ENCODE measurements at places on chromosomes 2 and 18.
A peak's percentile ranks its signal among the peaks of the same experiment; 100 is the strongest.

- peak; percentile 68 for DNase-seq
Observed at GRCh38 chr2:107091163-107091864, 205.3 kb upstream of the ST6GAL2 start.

DNA sequence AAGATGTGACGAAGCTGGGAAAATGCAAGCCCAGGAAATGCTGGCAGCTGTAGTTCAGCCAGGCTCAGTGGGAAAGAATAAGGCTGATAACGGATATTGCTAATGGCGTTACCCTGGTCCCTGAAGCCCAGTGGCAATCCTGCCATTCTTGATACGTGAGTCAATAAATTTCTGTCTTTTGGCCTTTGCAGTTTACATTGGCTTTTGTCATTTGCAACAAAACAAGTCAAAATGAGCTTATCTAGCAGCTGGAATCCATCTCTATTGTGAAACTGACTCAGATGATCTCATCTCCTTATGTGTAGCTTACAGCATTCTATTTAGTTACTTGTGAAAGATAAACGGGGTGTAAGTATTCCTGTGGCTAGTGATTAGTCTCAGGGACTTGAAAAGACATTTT is 43.8 kb downstream of the ARL6IP6 start:
- DNase-seq = peak; percentile 91

GRCh38 chr2:122481244-122481622 is 725.8 kb downstream of the TSN start:
- DNase-seq = no peak

DNA sequence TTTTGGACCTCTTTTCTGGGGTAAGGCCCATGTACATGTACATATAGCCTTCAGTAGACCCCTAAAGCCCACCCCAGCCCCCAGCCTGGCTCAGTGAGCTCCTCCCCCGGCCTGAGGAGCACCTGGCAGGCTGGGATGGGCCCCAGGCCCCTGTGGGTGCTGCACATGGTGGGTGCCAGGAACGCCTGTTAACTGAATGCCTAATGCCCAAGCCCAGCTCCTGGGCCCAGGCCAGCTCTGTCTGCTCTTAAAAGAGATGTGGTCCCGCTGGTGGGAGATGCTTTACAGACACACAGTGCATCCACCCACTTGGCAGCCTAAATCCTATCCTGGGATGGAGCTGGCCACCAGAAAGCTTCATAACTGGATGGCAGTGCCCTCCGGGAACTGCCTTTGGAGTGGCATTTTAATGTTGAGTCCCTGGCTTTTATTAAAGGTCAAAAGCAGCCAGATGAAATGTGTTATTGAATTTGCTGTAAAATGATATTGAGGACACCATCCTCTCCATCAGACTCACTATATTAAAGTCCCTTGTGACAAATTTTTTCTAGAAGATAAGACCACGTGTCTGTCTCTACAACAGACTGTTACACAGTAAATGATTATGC is 7.7 kb upstream of the OXER1 start:
- no peak for DNase-seq

- no peak for DNase-seq
Observed at GRCh38 chr2:47093626-47094025, 61.5 kb downstream of the STPG4 start.

- peak; percentile 62 for DNase-seq
Observed at GRCh38 chr18:57803103-57803969, at the start of gene ATP8B1. Gene ATP8B1 (minus strand): TSS chr18:57803315. CDS start chr18:57731807, 71,508 bp downstream.

GRCh38 chr18:46220116-46220515 is 115.9 kb downstream of the HAUS1 start:
- DNase-seq = peak; percentile 63

- no peak for DNase-seq
Observed at GRCh38 chr2:234536178-234536965, 39.5 kb upstream of the ARL4C start.

GRCh38 chr2:239190921-239191885 is 209.6 kb downstream of the HDAC4 start:
- DNase-seq = no peak

GRCh38 chr2:54551123-54551756 is 95.1 kb downstream of the SPTBN1 start:
- DNase-seq = no peak

GRCh38 chr2:64017811-64018700 is 1.2 kb downstream of the VPS54 start:
- DNase-seq = peak; percentile 41

- DNase-seq = peak; percentile 66
Observed at GRCh38 chr2:144382849-144383248, 137.1 kb downstream of the ZEB2 start.

- no peak for DNase-seq
Observed at GRCh38 chr2:237663517-237664110, 36.2 kb downstream of the LRRFIP1 start.

DNA sequence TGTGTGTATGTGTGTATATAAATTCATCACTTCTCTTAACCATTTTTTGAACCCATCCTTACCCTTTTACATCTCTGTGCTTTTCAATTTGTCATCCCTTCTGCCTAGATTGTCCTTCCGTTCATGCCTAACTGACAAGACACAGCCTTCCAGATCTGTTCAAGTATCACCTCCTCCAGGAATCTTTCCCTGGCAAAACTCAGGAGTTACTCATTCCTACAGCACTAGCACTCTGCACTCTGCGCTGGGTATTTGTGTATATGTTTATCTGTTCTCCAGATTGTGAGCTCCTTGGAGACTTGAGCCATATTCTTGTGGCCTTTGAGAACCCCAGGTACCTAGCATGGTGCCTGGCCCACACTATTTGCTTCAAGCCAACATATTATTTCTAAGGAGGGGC is 26.8 kb upstream of the ASXL2 start:
- no peak for DNase-seq

- DNase-seq = peak; percentile 39
Observed at GRCh38 chr18:74476140-74476539, 19.0 kb upstream of the DIPK1C start.

- peak; percentile 48 for DNase-seq
Observed at GRCh38 chr18:23291456-23292205, 156.3 kb downstream of the CABLES1 start.

- no peak for DNase-seq
Observed at GRCh38 chr2:113838277-113838676, 51.6 kb upstream of the ACTR3 start.

GRCh38 chr2:74764429-74765272 is 69.3 kb upstream of the HK2 start:
- DNase-seq = peak; percentile 64

DNA sequence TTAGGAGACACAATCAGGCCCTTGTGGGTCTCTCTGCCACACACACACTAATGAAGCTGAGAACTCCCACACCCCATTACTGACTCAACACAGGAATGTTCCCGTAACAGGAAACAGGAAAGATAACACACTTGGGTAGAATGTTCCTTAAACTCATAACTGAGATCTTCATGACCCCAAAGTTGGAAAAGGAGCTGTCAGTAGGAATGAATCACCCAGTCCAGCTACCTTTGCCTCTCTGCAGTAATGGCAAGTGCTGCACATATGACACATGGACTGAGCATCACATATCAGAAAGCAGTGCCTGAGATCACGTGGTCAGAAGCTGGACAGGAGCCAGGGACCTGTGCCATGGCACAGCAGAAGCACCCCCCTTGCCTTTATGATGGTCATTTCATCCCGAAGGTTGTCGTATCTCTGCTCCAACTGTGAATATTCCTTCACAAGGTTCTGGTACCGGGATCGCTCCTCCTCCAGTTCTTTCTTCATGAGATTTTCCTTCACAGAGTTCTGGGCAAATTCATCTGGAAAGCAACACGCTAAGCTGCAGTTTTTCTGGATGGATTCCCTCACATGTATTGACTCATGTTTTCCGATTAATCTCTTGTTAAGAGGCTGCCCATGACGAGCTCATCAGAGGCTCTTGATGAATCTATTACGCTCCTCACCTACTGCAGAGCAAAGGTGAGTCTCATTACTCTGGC is 65.4 kb upstream of the ACAA2 start:
- peak; percentile 36 for DNase-seq

GRCh38 chr2:46267616-46268015 is 29.6 kb upstream of the EPAS1 start:
- DNase-seq = peak; percentile 56

DNA sequence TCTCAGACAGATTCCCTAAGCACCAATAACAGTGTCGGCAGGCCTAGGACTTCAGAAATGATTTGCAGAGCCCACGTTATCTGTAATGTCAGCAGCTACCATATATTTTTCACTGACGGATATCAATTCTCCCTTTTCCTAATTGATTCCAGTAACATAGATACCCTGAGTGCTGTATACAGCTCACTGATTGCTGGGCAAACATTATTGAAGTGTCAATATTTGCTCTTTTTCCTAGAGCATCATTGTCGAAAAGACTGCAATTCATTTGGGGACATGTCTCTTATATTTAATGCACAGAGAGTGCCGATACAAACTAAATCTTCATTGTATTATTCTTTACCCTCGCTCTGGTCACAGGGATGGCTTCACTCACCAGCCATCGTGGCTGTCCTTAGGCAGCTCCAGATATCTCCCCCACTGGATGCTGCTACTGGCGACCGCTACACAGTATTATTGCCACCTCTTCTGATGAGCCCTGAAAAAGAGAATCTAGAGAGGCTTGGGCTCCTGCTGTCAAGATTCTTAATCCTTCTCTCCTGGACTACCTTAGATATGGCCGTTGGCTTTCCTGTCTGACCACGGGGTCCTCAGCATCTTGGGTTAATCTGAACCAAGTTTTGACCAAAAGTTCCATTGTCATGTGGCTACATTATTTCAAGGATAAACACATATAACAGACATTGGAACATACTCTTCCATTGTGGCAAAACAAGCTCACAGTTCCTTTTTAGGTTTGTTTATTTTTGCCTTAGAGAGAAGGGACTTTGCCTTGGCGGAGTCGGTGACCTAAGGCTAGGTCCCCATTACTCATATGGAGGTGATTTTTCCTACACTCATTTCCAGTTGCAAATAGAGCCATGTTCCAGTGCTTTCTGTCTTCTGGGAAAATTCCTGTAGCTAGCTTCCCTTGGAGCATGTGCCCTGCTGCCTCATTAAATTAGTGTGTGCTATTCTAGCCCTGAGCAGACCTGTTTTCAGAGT is 105.4 kb downstream of the CPO start:
- DNase-seq = no peak

DNA sequence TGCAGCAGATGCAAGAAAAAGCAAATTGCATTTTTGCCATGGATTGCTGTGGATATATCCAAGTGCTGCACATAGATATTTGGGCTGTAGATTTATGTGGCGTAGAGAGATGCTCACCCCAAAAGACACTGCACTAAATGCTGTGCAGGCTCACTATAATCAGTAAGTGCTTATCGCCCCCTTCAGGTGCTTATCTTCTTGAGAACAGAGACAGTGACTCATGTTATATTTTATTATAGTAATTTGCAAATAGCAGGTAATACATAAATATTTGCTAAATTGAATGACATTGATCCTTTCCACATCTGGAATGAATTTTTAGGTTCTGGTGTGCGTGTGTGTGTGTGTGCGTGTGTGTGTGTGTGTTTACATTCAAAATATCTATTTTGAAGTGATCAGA is 36.8 kb upstream of the PLEKHM3 start:
- peak; percentile 71 for DNase-seq

GRCh38 chr18:6994056-6994770 is 123.4 kb downstream of the LAMA1 start:
- DNase-seq = peak; percentile 19

DNA sequence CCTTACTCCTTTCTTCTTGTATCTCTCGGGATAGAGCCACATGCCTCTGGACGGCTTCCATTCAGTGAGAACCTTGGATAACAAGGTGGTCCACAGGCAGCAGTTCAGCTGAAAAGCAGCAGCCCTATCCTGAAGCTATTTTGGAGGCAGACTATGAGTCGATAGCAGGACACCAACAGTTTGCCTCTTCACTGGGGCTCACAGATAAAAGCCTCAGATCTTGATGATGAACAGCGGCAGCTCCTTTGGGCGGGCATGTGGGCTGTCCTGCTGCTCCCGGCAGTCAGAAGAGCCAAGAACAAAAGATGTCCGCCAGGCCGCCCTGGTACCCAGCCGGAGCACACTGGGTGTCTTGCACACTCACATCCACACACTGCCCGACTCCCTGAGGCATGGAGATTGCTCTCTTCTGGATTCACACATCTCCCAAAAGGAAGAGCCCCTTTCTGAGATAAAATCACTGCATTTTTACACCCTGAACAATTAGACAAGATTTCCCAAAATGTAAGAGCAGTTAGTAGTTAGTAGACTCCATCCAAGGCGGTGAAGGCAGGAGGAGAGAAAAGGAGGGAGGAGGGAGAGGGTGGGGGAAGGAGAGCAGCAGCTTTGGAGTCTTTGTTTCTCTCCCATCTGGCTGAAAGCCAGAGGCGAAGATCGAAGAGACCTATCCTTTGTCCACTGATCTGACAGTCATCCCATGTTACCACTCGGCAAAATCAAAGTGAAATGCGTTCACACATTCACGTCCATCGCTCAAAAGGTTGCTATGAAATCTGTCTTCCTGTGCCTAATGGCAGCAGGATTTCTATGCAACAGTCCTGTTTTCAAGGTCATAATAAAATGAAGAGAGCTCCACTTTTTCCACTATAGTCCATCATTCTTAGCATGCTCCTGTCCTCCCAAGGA is 90.1 kb upstream of the KLF7 start:
- no peak for DNase-seq

DNA sequence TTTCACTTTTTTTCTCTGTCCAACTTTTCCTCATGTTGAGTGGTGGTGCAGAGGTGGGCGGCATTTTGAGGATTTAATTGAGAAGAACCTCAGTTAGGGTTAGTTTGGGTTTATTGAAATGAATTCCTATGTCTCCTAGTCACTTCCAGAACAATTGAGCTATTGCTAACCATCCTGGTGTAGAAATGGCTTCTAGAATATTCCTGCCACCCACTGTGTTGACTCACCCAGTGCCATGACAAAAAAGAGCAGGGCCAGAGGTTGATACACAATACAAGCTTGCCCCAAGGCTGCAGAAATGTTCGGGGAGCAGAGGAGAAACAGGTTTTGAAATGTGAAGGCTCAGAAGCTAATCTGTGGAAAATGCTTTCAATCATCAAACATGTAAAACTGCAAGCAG is 167.1 kb upstream of the TRIB2 start:
- peak; percentile 56 for DNase-seq

DNA sequence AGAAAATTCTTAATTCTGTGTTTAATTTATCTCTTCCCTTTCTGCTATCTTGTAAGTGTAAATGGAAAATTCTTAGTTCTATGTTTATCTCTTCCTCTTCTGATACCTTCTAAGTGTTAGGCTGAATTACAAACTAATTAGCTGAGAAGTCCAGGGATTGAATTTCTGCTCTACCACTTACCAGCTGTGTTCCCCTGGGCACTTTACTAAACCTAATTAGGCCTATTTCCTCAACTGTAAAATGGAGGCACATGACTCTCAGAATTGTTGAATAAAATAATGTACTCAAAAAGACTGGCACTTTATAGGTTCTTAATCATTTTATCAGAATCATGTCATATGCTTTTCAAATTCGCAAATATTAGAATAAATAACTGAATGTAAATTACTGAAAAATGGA is 146.3 kb downstream of the MAP2 start:
- DNase-seq = no peak

GRCh38 chr2:112910865-112911264 is at the start of gene IL37:
Gene IL37 (plus strand): TSS chr2:112911165. CDS start chr2:112913013, 1,848 bp downstream.
- DNase-seq = no peak

DNA sequence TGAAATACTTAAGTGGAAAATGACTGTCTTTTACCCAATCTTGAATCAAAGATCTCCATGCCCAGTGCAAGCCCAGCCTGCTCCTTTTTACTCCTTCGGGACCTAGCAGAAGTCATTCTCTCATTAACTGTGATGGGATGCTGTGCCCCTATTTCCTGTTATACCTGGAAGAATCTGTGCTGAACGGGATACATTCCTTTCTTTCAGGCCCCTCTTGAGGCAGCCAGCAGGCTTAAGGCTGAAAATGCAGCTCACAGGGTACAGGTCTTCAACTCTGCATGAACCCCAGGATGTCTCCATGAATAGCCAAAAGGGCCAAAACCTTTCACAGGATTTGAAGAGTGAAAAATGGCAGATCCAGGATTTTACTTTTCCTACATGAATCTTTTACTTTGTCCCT is 784.8 kb upstream of the KLHL29 start:
- no peak for DNase-seq
